ENCODE measurements at places on chromosomes 3 and 15. TPM values are rescaled to one million over a fixed set of nuclear protein-coding genes. Genes with fewer than 3 reads are reported as not detected.

DNA sequence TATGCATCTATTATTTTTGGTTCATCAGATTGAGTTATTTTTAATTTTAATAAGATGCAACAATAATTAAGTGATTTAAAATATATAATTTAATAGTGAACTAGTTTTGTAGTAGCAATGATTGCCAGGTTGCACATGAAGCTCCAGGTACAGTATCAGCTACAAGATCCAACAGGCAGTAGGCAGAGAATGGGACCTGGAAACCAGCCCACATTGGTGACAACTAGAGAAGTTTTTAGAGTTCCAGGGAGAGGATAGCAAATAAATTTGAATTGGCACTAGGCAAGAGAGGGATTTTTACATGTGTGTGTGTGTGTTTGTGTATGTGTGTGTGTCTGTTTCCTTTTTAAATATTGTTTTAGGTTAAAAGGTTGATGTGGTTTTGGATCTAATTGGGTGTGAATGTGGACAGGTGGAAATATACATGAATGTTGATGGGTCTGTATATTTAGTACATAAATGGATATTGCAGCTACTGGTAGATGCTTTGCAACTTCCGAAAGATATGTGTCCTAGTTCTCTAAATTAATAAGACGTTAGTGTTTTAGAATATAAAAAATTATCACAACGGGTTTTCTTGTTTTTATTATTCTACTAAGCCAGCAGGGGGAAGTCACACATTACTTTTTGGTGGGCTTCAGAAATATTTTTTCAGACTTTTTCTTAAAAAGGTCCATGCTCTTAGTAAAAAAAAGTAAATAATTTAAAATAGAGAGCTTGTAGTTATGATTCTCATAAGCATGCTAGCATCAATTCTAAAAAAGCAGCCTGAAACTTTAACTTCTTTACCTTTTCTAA is 110.1 kb upstream of the GBE1 start:
- DNase-seq = no peak

DNA sequence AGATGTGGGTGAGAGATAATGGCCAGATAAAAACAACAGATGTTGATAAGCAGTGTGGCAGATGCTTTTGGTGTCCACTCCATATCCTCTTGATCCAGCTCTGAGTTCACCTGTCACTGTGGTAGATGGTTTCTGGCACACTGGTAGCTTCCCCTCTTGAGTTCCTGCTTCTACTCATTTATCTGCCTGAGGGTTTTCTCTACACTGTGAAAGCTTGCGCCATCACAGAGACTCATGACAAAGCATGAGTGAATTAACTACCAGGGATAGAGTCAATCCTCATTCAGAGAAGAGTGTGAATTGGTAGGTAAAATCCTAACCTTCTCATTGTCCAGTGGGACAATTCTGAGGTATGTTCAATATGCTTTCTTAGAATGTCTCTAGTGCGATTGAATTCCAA is 50.0 kb upstream of the ARHGEF26 start:
- DNase-seq = no peak

IGSF10 gene
- total RNA-seq = 0.10 TPM

GRCh38 chr15:40793216-40793989 is 13.5 kb upstream of the ZFYVE19 start:
- peak; percentile 83 for DNase-seq

- DNase-seq = no peak
These were observed 69.6 kb upstream of the ATP13A3 start for GRCh38 chr3:194556086-194557056.

- no peak for DNase-seq
These were observed 238.1 kb downstream of the LPP start for GRCh38 chr3:188392076-188392475.

DNA sequence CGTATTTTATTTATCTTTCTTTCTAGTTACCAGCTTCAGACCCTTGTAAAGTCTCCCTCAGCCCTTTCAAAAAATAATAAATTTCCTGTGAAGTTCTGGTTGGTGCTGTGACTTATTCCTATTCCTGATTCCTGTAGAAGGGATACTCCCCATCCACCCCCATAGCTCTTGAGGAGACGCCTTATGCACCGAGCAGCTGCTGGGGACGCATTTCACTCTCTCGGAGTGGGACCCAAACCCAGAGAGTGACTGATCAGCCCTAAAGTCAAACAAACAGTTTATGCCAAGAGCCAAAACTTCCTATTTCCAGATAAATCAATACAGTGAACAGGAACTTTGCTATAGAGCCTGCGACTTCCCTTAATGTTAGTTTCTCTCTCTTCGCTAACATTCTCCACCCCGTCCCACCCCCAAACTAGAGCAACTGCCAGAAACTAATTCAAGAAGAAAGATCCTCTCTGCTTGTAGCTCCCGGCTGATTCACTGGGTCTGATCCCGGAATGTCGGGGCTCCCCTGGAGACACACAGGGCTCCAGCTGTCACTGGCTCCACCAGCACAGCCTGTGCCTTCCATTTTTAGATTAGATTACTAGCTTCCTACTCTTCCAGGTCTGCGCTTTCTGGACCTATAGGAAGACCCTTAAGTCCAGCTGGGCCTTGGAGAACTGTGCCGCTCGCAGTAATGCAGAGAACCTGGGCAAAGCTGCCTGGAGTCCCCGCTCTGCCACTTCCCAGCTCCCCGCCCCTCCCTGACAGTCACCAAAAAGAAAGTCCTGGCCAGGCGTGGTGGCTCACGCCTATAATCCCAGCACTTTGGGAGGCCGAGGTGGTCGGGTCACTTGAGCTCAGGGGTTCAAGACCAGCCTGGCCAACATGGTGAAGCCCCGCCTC is 45.2 kb downstream of the KLHL25 start:
- no peak for DNase-seq

MKRN2OS gene
- total RNA-seq = not detected

DNA sequence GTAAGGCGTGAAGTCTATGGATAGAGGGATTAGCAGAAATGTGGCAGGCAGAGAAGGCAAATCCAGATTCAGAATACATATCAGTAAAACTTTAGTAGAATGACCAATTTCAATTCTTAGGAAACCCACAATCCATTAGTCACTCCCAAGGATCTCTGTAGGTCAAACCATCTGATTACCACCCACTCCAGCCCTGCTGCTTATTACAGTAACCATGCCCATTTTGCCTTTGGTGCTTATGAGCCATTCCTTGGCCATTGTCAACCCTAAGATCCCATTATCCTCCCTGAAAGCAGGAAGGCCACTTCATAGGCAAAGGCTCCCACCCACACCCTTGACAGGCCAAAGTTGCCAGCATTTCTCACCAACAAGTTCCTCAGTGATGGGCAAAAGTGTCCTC is 5.1 kb upstream of the KLHL40 start:
- no peak for DNase-seq

DNA sequence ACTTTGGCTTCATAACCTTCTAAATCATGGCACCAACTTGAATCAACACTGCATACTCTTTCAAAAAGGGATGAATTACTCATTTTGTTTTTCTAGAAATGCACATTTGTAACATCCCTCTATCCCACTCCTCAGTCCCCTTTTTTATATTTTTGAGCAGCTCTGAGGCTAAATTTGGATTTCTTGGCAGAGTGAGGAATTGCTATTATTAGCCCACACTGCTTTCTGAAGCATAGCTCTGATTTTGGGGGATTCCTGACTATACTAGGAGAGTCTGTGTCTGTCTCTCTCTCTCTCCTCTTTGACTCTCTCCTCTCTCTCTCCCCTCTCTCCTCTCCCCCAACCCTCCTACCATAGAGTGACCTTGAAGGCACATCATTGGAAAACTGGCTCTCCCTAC is 76.6 kb downstream of the RBPMS2 start:
- DNase-seq = no peak

GRCh38 chr3:106120356-106120755 is 251.5 kb upstream of the CBLB start:
- DNase-seq = no peak

GRCh38 chr15:65888981-65889380 is 19.7 kb downstream of the RAB11A start:
- no peak for DNase-seq

HYKK gene
- 19.8 TPM for total RNA-seq

DNA sequence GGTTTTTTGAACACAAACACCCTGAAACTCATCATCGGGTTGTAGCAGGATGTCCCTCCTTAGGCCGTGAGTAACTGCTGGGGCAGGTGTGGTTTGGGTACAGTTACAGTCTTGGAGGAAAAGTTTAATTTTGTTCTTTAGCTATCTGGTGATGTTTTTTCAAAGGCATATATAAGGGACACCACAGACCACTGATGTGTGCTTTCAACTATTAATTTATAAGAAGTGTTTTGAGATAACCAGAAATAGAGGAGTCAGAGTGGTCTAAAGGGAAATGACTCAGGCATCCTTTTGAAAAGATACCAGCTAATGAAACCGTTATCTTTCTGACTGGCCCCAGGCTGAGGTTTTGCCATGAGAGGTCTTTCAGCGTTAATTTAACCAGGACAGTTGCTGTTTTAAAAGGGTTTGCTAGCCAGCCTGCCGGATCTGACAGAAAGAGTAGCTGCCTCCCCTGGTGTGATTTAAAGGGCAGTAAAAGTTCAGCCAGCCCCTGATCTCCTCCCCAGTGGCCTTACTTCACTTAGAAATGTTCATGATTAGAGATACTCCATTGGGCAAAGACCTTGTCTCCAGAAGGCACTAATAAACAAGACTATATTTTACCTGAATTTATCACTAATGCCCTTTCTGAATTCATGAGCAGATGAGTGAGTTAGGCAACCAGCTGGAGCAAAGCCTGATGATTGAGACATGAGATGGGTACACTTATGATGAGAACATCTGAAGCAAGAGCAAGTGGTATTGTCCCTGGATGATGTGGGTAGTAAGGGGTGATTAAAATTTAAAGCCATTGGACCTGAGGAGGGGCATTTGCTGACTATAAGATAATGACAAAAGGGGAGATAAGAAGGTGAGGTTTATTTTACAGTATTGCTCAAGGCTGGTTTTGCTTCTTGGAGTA is 482.5 kb upstream of the TBL1XR1 start:
- no peak for DNase-seq

DNA sequence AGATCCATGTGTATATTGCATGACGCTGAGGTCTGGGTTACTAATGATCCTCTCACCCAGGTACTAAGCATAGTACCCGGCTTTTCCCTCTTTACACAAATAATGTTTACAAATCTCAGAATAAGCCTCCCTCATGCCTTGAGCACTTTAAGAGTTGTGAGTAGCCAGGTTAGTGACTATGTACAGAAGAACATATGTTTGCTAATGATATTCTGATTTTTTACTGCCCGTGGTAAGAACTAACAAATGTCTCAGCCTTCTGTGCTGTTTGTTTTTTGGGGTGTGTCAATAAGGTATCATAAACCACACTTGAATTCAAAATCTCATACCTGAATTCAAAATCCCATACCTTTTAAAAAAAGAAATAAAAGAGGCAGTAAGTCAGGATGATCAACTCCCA is 59.5 kb downstream of the ABCC5 start:
- DNase-seq = no peak

DNA sequence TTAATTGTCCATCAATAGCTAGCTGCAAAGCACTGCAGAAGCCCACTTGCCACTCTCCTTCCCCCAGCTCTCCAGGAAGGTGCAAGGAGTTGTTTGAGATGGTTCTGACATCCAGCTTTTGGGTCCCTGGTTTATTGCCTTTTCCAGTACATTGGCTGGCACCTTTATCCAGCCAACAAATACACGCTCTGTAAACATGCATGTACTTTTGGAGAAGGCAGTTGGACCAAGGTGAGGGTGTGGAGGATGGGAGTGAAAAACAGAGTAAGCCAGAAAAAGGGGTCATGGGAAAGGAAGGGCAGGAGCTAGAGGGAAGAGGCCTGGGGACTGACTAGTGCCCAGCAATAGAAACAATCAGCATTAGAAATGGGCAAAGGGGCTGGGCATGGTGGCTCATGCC is 102.7 kb downstream of the CGNL1 start:
- no peak for DNase-seq

MCF2L2 gene
- 1.0 TPM for total RNA-seq

DNA sequence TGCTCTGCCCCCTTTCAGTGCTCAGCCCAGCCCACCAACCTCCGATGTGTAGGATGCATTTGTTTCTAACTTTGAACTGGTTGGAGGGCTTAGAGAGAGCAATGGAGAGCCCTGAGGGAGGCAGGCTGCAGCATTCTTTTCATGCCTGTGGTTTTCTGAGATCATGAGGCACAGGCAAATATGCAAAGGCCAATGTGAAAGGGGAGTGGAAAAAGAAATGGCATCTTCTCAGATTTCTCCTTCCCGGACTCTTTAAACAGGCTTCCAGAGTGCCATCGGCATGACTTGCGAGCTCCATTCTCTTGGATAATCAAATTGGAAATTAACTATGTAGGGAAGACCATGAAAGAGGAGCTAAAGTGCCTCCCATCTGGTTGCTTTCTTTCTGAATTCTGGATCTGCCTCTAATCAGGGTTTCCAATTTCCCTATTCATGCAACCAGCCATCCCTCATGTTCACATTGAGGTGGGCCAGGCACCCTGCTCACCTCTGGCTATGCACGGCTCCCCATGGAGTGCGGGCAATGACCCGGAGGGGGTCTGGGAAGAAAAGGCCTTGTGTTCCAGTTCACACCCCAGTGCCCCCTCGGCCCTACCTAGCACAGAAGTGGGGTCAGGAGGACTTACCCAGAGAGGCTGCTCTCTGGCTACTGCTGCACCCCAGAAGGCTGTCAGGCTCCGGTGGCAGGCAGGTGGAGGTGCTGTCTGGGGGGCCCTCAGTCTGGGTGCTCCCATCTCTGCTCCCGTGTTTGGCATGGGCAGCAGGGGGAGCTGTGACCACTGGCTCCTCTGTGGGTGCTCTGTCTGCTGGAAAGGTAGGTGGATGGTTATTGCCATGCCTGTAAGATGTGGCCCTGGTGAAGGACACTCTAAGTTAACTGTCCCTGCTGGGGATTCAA is 16.1 kb downstream of the AMOTL2 start:
- DNase-seq = no peak

PFN2 gene
- 220 TPM for total RNA-seq

ADGRG7 gene
- total RNA-seq = not detected

PPP1R14D gene
- 0.64 TPM for total RNA-seq

DNA sequence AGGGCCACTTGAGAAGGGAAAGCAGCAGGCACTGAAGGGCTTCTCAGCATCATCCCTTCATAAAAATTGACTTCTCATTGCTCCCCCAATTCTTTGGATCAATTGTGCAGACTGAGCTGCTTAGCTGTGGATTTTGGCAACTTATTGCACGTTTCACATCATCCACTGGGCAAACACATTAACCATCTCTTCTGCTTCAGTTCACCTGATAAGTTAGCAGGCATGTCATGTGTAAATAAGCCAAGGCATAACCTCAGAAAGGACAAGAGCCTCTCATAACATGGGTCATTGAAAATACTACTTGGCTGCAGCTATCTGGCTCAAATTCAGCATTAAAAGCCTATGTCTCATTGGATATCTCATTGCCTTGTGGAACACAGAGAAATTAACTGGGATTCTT is 366.5 kb downstream of the LRRC3B start:
- DNase-seq = no peak

- DNase-seq = no peak
These were observed 322.8 kb upstream of the CTNNB1 start for GRCh38 chr3:40876496-40876895.

DNA sequence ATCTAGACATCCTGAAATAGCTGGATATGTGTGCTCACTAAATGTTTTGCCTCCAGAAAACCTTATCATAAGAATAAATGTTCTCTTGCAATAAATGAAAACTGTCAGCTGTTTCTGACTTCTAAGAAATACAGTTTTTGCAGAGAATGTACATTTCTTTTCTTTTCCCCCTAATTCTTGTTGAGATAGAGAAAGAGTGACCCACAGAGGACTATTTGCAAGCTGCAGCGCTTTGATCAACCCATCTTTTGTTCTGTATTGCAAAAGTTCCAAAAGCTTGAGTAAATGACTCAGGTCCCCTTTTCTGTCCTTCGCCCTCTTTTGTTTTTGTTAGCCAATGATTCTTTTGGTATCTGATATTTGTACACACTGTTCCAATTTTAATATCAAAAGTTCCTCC is 141.9 kb downstream of the BBX start:
- DNase-seq = no peak

- no peak for DNase-seq
These were observed 23.2 kb downstream of the FBLN2 start for GRCh38 chr3:13571831-13572750.

All from Panc1 (cell line).